ENCODE measurements at places on chromosomes 16 and 17.

- no peak for DNase-seq
These were observed 14.8 kb upstream of the GFOD2 start for GRCh38 chr16:67733734-67734470.

DNA sequence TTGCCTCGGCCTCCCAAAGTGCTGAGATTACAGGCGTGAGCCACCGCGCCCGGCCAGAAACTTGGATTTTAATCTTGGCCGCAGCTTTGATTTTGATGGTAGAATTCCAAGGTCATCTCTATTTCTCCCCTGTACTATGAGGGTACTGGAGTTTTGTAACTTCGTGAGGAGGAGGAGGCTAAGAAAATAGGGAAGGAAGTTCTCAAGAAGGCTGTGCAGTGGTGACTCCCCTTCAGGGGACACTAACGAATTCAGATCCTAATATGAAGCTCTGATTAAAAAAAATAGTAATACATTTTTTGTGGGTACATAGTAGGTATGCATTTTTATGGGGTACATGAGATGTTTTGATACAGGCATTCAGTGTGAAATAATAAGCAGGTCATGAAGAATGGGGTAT, 55.9 kb downstream of the LDHD start:
- DNase-seq, result no peak

DNA sequence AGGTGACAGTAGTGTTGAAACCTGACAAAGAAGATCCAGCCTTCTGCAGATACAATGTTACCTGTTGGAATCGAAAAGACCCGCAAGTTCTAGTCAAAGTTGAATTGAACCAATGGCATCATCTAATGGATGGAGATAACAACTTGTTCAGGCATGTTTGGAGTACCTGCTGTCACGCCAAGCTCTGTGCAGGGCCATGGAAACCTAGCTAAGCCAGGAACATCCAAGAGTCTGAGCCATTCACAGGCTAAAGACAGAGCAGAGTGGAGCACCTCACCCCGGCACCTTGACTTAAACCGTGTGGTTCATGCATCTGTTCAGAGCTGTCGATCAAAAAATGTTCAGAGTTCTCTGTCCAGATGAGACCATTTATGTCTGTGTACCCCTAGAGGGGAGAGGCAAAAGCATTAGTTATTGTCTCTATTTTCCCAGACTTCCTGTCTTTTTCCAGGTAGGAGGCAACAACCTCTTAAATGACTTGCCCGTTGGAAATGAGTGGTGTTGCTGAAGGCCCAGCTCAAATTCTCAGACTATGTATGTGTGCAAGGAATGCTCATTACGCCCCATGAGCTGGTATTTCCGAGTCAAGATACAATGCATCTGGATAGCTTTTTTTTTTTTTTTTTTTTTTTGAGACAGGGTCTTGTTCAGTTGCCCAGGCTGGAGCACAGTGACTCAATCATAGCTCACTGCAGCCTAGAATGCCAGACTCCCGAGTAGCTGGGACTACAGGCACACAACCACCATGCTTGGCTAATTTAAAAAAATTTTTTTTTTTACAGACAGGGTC, 44.9 kb upstream of the XYLT1 start:
- no peak for DNase-seq

DNA sequence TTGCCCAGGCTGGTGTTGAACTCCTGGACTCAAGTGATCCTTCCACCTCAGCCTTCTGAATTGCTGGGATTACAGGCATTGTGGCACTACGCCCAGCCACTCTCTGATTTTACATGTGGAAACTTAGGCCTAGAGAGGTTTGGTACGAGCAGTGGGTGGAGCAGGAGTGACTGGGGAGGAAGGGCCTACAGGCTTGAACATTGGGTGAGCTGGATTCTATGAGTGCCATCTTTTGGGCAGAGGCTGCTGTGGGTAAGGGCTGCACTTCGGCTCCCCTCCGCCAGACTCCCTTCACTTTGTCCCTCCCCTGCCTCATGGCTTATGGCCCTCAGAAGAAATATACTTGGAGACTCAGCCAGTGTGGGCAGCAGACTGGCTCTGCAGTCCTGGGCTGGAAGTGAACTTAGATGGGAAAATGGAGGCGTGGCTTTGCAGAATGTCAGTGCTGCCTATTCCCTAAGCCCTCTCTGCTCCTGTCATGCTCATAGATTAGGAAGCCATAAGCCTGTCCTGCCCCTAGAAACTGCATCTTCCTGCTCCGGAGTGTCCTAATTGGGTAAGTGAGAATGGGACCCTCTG, 9.5 kb upstream of the MRC2 start:
- no peak for DNase-seq

- DNase-seq, result no peak
These were observed 22.7 kb downstream of the LCMT1 start for GRCh38 chr16:25134166-25134700.

DNA sequence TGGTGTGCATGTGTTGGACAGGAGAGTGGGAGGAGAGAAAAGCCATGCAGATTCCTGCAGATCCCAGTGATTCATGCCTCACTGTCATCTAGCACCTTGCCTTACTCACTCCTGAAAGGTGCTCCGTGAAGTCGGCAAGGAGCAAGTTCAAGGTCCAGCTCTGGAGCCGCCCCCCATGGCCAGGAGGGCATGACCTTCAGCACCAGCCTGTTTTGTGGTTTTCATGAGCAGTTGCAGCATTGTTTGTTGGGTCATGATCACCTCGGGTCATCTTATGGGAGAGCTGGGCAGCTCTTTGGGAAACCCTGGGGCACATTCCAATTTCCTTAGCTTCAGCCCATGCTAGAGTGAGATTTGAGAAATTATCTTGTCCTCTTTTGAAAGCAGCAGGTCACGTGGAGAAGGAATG, 137.5 kb upstream of the IRX3 start:
- no peak for DNase-seq

GRCh38 chr17:42849451-42850181, 1.4 kb upstream of the AOC3 start:
- DNase-seq, result peak; percentile 60

GRCh38 chr16:75298267-75298666, 46.8 kb upstream of the BCAR1 start:
- DNase-seq, result peak; percentile 34

GRCh38 chr17:16283705-16284104, 66.7 kb downstream of the PIGL start:
- no peak for DNase-seq

- DNase-seq, result no peak
These were observed 77.4 kb upstream of the SMIM36 start for GRCh38 chr17:55588446-55589242.

DNA sequence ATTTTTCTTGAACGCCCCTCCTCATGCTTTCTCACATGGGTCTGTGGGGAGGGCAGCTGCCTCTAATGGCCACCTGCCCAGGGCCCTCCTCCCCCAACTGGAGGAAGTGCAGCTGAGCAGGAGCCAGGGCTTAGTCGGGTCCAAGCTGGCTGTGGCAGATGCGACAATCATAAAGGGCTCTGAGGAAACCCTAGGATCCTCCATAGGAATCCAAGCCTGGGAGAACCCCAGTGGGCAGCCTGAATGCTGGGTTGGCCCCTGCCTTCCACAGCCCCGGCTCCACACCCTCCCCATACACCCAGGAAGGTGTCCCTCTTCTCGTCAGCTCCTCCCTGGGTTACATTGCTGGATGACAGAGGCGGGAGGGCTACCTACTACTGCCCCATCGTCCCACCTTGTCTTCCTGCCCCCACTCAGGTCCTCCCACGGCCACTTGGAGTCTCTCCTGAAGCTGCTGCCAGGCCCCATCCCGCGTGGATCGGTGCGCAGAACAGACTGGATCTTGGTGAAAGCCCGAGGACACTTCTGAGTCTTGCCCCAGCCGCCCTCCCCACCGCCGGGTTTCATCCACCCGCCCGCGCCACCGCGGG, 15.6 kb upstream of the CBFB start:
- no peak for DNase-seq

- DNase-seq, result no peak
These were observed 8.5 kb downstream of the CHTF8 start for GRCh38 chr16:69123910-69124309.

GRCh38 chr16:83705856-83706255, 101.9 kb upstream of the HSBP1 start:
- no peak for DNase-seq

- no peak for DNase-seq
These were observed 778.6 kb downstream of the CDH11 start for GRCh38 chr16:64343061-64343819.

GRCh38 chr17:2138318-2138717, 83.4 kb downstream of the HIC1 start:
- no peak for DNase-seq

- DNase-seq, result no peak
These were observed 25.2 kb downstream of the COTL1 start for GRCh38 chr16:84592718-84593117.

- no peak for DNase-seq
These were observed 327.6 kb downstream of the CDH13 start for GRCh38 chr16:82954224-82954929.

DNA sequence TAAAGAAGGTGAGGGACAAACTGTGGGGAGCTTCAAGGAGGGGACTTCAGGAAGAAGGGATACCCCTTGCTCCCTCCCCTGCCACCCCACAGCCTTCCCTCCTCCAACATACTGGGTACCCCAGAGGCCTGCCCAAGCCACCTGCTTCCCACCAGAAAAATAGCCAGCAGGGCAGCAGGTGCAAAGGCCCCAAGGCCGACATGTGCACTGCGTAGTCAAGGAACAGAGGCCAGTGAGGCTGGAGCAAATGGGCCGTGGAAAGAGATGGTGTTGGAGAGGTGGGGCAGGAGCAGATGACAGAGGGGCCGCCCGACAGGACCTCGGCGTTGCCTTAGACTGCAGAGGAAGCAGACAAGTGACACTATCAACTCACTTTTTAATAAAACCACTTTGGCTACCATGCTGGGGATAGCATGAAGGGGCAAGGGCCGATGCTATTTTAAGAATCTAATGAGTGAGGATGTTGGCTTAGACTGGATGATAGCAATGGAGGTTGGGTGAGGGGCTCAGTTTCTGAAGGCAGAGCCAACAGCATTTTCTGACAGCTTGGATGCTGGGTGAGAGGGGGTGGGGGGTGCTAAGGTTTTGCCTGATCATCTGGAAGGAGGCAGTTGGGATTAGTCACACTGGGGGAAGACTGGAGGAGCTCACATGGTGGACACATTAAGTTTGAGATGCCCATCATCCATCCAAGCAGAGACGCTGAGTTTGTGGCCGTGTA, 72.8 kb upstream of the TOB1 start:
- DNase-seq, result no peak

- no peak for DNase-seq
These were observed 15.7 kb upstream of the DHX8 start for GRCh38 chr17:43467981-43468581.

DNA sequence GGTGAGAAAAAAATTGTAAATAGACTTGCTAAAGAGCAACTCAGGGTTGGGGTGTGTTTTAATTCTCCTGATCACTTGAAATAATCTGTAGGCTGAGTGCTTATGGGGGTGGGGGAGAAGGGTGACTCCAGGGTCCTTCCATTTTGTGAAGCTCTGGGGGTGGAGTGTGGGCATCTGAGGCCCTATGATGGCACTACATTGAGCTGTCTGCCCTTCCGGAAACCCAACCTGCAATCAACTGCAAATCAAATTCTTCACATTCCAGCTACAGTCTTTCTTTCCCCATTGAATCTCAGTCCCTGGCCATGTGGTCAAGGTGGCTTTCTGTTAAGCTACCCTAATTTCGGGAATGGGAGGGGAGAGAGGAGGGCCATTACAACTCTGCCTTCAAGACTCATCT, 6.0 kb upstream of the CDC6 start:
- DNase-seq, result no peak

- no peak for DNase-seq
These were observed 14.1 kb downstream of the FLYWCH2 start for GRCh38 chr16:2897110-2897509.

- DNase-seq, result no peak
These were observed 9.8 kb downstream of the TMEM208 start for GRCh38 chr16:67236563-67237395.

DNA sequence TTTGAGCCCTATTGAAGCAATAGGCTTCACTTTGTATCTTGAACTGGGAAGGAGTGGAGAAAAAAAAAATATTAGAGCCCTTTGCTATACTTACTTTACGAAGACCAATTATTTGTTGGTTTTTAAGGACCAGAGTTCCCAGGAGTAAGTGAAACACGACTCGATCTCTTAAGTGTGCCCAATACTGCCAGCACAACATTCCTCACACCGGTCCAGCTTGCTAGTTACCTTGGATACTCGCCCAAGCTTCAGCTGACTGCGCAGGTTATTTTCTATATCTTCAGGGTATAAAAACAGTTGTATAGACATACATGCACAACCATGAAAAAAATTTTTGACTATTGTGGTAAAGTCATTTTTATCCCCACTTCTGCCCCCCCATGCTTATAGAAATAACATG, 72.1 kb downstream of the RPTOR start:
- DNase-seq, result no peak

- DNase-seq, result no peak
These were observed 4.8 kb downstream of the CA5A start for GRCh38 chr16:87931504-87931903.

GRCh38 chr17:39607851-39608130, at the start of gene NEUROD2:
TSS of gene NEUROD2 (minus strand) at chr17:39607920. CDS start at chr17:39606599, 1,321 bp downstream.
- no peak for DNase-seq

DNA sequence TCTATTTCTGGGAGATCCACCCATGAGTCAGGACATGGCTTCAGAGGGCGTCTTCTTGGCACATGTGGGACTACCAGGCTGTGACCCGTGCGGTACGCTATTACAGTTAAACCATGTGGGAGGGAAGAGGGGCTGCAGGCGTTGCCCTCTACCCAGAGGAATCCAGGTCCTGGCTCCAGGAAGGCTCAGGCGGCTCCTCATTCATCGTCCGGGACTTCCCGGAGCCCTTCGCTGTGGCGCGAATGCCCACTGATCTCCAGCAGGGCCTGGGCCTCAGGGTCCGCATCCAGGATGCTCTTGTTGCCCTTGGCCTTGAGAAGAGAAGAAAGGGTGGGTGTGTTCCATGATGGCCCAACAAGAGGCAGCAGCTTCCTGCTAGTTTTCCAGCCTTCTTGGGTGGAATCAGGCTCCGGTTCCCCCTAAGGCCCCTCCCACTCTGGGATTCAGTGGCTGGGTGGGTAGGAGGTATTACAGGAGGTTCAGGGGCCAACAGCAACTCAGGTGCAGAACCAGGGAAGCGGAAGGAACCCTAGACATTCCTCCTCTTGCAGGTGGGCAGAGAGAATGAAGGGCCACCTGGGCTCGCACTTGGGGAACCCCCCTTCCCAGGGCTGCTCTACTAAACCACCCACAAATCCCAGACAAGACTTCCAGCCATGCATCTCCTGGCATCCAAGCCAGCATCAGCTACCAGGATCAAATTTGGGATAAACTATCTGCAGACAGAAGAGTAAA, 24.6 kb downstream of the MEAK7 start:
- DNase-seq, result no peak

DNA sequence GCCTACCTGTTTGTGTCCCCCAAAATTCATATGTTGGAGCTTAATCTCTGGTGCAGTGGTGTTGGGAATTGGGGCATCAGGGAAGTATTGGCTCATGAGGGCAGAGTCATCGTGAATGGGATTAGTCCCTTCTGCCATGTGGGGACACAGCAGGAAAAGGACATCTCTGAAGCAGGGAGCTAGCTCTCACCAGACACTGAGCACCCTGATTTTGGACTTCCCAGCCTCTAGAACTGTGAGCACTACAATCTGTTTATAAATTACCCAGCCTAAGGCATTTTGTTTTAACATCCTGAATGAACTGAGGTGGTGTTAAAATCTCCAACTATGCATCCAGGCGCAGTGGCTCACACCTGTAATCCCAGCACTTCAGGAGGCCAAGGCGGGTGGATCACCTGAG, 206.0 kb downstream of the SEC14L1 start:
- DNase-seq, result peak; percentile 3

GRCh38 chr17:17401271-17401781, 75.5 kb upstream of the MED9 start:
- no peak for DNase-seq
